ENCODE measurements at places on chromosomes 6 and 20.
A peak's percentile ranks its signal among the peaks of the same experiment; 100 is the strongest.

DNA sequence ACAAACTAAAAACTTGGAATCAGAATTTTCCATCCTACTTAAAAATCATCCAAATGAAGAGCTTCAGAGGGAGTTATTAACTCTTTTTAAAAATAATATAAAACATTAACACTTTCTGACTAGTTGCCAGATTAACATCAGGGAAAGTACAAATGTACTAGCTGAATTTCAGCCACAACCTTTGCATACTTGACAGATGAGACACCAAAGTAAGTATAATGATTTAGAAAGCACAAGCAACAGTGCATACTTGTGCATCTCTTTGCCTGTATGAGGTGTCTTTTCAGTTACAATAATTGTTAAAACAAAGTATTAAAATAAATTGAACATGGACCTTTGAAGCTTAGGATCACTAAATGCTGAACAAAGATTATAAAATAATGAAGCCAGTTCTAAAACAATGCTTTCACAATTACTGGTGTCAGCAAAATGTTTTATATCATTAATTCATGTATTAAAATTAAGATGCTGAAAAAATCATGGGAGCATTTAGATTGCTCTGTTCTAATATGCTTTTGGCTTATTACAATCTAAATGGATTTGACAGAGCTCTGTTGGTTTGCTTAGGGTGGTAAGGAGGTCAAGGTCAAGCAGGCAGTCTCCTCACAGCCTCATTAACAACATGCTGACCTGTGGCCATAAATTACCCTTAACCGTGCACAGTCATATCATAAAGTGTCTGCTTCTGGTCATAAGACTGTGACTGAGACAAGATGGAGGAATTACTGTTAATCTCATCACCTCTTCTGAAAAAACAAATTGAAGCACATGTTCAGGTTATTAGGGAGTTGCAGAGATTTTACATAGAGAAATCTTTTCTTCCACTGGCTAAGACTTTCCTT, 15.1 kb downstream of the RNF217 start:
- DNase-seq = no peak

- DNase-seq = no peak
Observed at GRCh38 chr6:125533710-125534397, 215.6 kb upstream of the HEY2 start.

DNA sequence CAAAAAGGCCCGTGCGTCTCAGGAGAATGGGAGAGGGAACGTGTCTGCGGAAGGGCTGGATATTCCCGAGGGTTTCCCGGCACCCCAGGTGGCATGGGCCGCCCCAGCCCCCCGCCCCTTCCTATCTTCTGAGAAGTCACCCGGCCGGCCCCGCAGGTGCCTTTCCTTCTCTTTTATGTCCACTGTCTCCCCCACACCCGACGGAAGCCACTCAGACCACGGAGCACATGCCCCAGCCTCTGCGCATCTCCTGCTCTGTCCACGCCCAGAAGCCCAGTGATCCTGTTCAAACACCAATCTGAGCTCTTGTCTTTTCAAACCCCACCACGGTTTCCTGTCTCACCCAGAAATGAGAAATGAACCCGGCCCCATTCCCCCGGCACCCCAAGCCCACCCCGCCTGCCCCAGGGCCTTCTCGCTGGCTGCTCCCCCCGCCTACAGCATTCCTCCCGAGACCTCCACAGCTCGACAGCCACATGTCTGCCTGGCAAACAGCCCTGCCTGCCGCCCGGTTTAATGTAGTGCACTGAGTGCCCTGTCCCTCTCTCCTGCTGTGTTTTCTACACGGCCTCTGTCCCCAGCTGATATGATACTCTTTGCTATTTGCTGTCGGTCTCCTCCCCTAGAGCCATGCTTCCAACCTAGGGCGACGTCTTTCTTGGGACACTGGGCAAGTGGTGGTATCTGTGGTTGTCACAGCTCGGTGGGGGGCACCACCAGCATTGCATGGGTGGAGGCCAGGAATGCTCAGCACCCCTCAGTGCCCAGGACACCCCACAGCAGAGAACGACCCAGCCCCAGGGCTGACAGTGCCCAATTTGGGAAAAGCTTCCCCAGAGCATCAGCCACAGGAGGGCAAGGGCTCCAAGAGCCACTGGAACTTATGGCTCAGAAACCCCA, 182.7 kb downstream of the TAF4 start:
- no peak for DNase-seq

DNA sequence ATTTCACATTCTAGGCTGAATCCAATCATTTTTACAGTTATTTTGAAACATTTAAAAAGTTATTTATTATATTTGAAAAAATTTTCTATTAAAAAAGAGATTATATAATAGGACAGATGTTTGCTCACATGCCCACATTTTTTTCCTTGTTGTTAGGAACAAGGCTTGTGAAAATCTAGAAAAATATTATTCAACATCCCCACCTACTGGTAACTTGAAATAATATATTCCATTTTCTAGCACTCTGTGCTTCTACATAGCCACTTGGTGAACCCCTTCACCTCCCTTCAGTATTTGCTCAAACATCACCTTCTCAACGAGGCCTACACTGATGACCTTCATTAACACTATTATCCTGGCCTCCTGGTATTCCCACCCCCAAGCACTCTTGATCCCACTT, 18.3 kb upstream of the GPRC6A start:
- DNase-seq = peak; percentile 21
